ENCODE measurements at places on chromosomes 12 and 14.

GRCh38 chr14:103803661-103804060 lies 43.7 kb downstream of the PPP1R13B start:
- no peak overlapping the region for H3K27ac ChIP-seq
- no peak overlapping the region for H3K4me3 ChIP-seq
- H3K4me1 ChIP-seq, result no peaks in the 10 kb centered on the region
- no peak for DNase-seq
- no peaks in the 10 kb centered on the region for H3K27me3 ChIP-seq

DNA sequence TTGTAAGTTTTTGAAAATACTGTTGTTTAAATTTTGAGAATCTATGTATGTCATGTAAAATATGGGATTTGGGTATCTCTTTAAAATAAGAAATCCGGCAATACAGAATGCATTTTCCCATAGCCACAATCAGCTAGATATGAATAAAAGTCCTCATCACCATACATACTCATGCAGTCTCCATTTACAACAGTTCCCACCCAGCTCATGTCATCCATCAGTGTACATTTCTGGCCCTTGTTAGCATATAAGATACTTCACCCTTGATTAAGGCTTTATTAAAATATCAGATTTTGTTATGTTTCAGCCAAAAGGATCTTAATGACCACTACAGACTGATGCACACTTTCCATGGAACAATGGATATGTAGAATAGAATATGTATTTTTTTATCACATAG lies 218.0 kb downstream of the DPY19L2 start:
- H3K4me3 ChIP-seq, result no peak overlapping the region
- H3K27me3 ChIP-seq, result no peaks in the 10 kb centered on the region
- no peak overlapping the region for H3K27ac ChIP-seq

- no peak overlapping the region for H3K27ac ChIP-seq
- peaks cover 15% of the 10 kb centered on the region for H3K36me3 ChIP-seq
- no peak overlapping the region for H3K4me3 ChIP-seq
- no peak for DNase-seq
- no peaks in the 10 kb centered on the region for H3K27me3 ChIP-seq
Observed at GRCh38 chr12:108804271-108804953, 53.0 kb downstream of the SSH1 start.

DNA sequence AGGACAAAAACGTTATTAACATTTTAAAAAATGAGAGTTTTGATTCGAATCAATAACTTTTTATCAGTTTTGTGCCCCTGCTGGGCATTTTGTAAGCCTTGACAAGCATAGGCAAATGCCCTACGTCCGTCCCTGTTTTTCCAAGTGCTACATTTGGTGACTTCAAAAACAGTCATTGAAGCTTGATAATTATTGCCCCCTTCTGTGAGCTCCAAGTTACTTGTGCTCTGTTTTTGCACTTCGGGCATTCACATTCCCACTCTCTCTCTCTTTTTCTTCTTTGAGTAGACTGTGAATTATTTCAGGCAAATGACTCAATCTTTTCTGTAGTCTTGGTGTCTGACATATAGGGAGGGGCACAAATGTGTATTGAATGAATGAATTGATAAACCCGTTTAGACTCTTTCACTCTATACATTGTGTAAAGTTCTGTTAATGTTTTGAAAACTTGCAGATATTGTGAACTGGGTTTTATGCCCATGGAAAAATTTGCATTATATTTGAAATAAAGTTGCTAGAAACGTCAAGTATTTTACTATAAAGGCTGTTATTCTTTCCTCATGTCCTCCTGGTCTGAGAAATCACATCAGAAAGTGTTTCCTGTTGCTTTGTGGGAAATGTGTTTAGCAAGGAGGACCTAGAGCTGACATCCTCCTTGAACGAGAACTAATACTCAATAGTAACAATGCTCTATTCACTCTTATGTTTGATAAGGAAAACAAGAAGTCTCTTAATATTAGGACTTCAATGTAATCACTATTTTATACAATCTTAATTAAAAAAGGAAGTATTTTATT lies 1.4 kb downstream of the APAF1 start:
- peaks cover 16% of the 10 kb centered on the region for H3K4me1 ChIP-seq
- no peak for DNase-seq
- H3K27ac ChIP-seq, result peak overlapping the region; percentile 91
- H3K36me3 ChIP-seq, result peaks cover 4% of the 10 kb centered on the region
- H3K27me3 ChIP-seq, result no peaks in the 10 kb centered on the region
- peak overlapping the region; percentile 97 for H3K4me3 ChIP-seq

DNA sequence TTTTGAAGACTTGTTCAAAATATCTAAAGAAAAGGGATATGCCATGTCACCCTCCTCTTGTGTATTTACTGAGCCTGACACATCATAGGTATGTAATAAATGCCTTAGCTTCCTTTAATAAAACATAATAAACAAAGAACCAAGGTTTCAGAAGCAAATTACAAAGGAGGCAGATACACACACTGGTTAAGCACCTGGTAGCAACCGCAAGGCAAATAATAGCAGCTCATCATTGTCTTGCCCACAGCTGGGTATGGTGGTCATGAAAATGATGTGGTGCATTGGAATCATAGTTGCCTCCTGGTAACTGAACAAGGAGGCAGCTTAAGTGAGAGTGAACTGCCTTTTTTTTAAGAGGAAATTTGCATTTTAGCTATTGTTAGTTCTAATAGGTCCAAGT lies 39.0 kb downstream of the PAX9 start:
- no peaks in the 10 kb centered on the region for H3K4me1 ChIP-seq
- DNase-seq, result no peak
- H3K4me3 ChIP-seq, result no peak overlapping the region
- H3K27me3 ChIP-seq, result no peaks in the 10 kb centered on the region
- H3K36me3 ChIP-seq, result no peaks in the 10 kb centered on the region

GRCh38 chr14:102985665-102986064 lies 63.2 kb downstream of the AMN start:
- no peak overlapping the region for H3K4me3 ChIP-seq
- DNase-seq, result no peak
- no peak overlapping the region for H3K27ac ChIP-seq
- no peaks in the 10 kb centered on the region for H3K27me3 ChIP-seq
- H3K36me3 ChIP-seq, result no peaks in the 10 kb centered on the region
- H3K4me1 ChIP-seq, result no peaks in the 10 kb centered on the region

GRCh38 chr12:76560086-76560491 lies 518 bp upstream of the OSBPL8 start:
- H3K4me1 ChIP-seq, result peaks cover 38% of the 10 kb centered on the region
- H3K27ac ChIP-seq, result peak overlapping the region; percentile 98
- peak overlapping the region; percentile 89 for H3K4me3 ChIP-seq

DNA sequence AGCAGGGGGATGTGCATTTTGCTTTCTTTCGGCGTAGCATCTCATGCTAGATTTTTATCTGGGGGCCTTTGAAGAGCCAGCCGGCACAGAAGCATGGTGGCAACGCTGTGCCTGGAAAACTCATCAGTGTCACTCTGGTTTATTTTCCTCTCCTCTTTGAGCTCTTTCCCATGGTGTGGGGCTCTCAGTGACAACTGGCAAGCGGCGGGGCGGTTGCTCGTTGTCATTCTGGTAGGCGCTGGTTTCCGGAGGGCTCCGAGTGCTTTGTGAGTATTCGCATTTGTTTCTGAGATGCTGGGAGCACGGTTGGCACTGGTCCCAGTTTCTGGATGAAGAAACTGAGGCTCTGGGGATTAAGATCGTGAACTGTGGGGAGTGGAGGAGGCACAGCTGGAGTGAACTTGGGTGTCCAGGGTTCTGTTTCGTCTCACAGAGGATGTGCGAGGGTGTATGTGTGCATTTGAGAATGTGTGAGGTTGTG lies 23.3 kb downstream of the TPCN1 start:
- no peaks in the 10 kb centered on the region for H3K27me3 ChIP-seq
- H3K4me1 ChIP-seq, result no peaks in the 10 kb centered on the region
- H3K27ac ChIP-seq, result no peak overlapping the region
- no peak overlapping the region for H3K4me3 ChIP-seq

- H3K4me1 ChIP-seq, result no peaks in the 10 kb centered on the region
- DNase-seq, result no peak
- H3K4me3 ChIP-seq, result no peak overlapping the region
- H3K36me3 ChIP-seq, result no peaks in the 10 kb centered on the region
- H3K27me3 ChIP-seq, result no peaks in the 10 kb centered on the region
- no peak overlapping the region for H3K27ac ChIP-seq
Observed at GRCh38 chr12:121217063-121217462, 7.1 kb downstream of the P2RX4 start.

GRCh38 chr14:77965919-77966435 lies 166.1 kb downstream of the ADCK1 start:
- H3K27me3 ChIP-seq, result peaks cover 10% of the 10 kb centered on the region
- H3K27ac ChIP-seq, result no peak overlapping the region
- H3K4me3 ChIP-seq, result no peak overlapping the region
- no peak for DNase-seq
- no peaks in the 10 kb centered on the region for H3K4me1 ChIP-seq

DNA sequence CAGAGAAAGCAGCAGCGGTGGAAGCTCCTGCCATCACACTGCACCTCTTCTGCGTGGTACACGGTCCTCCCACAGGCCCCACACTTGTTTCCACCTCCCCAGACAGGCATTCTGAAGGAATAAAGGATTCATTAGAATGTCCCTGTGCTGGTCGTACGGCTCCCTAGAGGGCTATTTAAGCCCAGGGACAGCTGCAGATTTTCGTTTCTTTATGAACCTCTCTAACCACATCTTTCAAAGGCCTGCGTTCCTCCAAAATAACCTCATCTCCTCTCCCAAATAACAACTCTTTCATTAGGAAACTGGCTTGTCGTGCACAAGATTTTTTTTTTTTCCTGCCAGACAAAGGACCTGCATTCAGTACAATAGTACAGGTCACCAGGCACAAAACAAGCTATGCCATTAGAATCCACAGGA lies 12.7 kb downstream of the CSRP2 start:
- no peaks in the 10 kb centered on the region for H3K4me1 ChIP-seq
- DNase-seq, result no peak
- H3K27me3 ChIP-seq, result no peaks in the 10 kb centered on the region

GRCh38 chr12:94074980-94075629 lies 73.3 kb upstream of the PLXNC1 start:
- H3K27me3 ChIP-seq, result no peaks in the 10 kb centered on the region
- H3K4me3 ChIP-seq, result no peak overlapping the region
- H3K27ac ChIP-seq, result no peak overlapping the region
- H3K4me1 ChIP-seq, result peaks cover 13% of the 10 kb centered on the region
- H3K36me3 ChIP-seq, result no peaks in the 10 kb centered on the region

DNA sequence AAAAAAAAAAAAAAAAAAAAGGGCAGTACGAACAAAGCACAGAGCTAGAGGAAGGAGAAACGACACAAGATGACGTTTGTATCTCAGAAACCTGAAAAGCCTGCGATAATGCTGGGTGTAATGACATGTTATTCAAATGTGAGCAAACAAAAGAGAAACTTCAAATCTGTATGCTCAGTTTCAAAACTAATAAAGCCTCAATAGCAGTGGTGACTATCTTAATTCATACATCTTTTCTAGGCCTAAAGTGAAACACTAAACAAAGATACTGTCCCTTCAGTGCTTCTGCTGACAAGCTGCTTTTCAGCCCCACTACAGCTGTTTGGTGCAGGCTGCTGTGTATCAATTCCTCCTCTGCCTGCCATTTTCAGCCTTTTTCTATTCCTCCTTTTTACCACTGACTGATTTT lies 15.8 kb downstream of the ITPR2 start:
- no peaks in the 10 kb centered on the region for H3K27me3 ChIP-seq
- no peak overlapping the region for H3K4me3 ChIP-seq
- H3K36me3 ChIP-seq, result no peaks in the 10 kb centered on the region

DNA sequence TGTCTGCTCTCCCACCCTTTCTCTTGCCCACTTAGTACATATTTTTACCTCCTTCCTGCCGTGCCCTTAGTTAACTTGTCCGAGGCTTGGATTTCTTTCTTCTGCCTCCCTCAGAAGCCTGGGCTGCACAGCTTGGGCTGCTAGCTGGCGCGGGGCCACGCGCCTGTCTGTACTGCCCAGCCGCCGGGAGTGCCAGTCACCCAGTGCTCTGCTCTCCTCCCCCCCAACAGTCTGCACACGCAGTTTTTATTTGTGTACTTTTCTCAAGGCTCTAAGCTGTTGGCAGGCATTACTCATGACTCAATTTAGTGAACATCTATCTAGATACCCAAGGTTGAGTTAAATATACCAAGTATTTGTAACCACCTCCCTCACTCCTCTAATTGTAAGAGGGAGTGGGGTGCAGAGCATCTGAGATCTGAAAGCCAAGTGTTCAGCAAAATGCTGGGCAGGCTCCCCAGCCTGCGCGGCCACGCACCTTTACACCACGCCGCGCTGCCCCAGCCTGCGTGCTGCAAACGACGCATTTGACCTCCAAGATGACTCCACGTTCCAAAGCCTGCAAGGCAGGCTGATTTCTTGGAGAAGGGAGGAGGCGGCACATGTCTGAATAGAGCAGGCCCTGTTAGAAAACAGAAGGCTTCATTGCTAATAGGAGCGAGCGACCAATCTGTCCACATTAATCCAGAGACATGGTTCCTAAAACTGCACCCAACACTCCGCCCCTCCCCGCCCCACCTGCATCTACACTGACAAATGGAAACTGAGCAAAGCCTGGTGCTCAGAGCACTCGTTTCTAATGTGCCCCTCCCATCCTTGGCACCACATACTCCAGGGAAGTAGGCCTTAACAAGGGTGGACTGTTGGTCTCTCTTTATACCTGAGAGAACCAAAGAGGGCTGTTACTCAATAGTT lies 18.2 kb upstream of the CACNA2D4 start:
- H3K36me3 ChIP-seq, result peaks cover 5% of the 10 kb centered on the region
- H3K4me1 ChIP-seq, result peaks cover 6% of the 10 kb centered on the region
- DNase-seq, result no peak
- no peaks in the 10 kb centered on the region for H3K27me3 ChIP-seq
- no peak overlapping the region for H3K4me3 ChIP-seq

DNA sequence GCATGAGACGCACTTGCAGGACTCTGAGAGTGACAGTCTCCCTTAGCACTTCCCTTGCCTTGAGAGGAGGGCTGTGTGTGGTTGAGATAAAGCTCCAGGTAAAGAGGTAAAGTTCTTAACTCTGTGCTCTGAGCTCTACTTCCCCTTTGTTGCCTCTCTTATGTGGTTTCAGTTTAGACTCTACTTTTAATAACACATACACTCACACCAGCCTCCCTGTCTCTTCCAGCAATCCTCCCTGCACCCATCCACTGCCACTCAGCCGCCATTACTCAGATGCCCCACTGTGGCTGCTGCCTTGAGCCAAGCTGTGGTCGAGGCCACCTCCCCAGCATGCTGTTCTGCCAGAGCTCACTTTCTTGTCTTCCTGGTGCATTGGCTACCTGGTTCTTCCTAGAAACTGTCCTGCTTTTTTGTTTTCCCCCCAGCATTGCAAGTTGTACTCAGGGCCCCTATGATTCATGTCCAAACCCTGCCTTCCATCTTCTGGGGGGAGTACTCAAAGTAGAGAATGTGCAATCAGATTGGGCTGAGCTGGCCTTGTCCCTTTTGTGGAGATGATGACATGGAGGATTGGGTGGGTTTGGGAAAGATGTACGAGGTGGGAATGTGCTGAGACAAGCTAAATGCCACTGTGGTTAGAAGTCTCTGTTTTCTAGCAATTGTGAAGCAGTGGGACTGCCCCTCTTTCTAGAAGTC lies 115.5 kb upstream of the PARP11 start:
- H3K36me3 ChIP-seq, result no peaks in the 10 kb centered on the region
- no peaks in the 10 kb centered on the region for H3K27me3 ChIP-seq
- H3K4me1 ChIP-seq, result peaks cover 20% of the 10 kb centered on the region
- no peak for DNase-seq

DNA sequence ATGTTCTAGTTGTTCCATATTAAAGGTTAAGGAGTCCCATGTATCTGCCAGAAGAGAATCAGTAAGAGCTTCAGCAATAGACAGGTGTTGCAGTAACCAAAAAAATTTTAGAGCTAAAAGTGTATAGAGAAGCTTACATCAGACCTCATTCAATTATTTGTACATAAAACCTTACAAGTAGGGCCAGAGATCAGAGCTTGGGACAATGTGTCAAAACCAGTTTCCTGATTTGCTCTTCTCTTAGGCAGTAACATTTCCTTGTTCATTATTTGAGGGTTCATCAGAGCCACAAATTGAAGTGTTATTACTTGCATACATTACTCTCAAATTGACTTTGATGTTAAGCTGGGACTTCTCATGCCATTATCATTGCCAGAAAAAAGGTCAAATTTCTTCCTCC lies 55.5 kb upstream of the ATXN7L3B start:
- no peak overlapping the region for H3K4me3 ChIP-seq
- no peak overlapping the region for H3K27ac ChIP-seq
- H3K27me3 ChIP-seq, result no peaks in the 10 kb centered on the region
